ENCODE measurements at places on chromosomes 2 and 18.

DNA sequence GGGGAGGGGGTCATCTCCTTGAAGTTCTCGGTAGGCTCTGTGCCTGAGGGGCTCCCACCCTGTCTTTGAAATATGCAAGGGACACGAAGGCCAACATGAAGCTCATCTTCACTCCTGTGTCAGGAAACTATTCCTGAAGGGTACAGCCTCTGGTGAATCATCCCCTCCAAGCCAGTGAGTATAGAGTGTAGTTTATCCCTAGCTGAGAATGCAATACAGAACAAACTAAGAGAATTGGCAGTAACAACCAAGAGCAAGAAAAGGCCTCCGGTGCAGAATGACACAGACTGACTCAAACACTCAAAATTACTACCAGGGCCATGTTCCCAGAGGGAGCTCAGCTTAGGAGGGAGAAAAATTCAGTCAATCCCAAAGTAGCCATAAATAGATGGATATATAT, 413.3 kb downstream of the BCL11A start:
- DNase-seq = no peak

DNA sequence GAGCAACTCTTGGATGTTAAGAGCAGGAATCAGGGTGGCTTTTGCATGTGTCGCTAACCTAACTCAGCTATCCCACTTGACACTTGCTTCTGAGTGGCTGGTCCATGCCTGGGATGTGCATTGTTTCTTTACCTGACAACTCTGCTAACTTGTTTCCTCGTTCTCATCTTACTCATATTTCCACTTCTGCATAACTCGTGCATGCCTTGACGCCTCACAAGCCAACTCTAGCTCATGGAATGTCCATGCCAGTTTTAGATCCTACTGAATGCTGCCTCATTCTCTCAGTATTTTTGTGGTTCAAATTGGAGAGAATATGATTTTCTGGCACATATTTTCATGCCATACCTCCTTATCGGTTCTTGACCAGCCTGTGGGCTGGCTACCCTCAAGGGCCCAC, 52.5 kb downstream of the CDCA7 start:
- no peak for DNase-seq

DNA sequence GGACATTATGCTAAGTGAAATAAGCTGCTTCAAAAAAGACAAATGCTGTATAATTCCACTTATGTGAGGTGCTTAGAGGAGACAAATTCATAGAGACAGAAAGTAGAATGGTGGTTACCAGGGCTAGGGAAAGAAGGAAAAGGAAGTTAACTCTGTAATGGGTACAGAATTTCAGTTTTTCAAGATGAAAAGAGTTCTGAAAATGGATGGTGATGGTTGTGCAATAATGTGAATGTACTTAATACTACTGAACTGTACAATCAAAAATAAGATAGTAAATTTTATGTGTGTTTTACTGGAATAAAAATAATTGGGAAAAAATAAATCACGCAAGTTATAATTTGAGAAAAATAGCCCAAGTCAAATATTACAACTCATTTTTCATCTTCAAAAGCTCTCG, 27.5 kb downstream of the ARHGAP25 start:
- no peak for DNase-seq

- no peak for DNase-seq
Observed at GRCh38 chr2:15965564-15966019, 25.2 kb downstream of the MYCN start.

DNA sequence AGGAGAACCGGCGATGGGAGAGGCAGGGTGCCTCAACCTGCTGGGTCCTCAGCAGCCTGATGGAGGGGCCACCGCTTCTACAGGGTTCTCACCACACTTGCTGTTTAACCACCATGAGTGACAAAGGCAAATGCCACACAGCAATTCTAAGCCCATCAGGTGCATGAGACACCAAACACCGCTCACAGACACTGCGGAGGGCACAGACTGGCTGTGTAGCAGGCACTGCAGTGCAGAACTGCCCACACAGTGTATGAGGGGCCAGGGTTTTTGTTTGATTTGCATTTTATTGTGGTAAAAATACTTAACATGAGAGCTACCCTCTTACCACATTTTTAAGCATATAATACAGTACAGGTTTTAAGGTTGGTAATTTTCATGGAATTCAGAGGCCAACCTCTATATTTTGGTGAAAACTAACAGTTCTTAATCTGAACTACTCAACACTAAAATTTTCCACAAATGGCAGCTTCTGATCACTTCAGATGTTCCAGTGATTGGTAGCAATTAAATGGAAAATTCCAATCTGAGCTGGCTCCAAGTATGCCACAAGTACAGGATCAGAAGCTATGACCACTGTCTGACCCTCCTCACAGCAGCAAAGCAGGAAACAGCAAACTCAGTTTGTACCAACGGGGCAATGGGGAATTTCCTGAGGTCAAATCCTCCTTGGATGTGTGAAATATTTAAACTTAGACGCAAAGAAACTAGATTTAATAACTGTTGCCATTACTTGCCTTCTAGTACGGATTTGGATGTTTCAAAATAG, 67.7 kb downstream of the FAM210A start:
- DNase-seq = no peak

GRCh38 chr2:237636578-237636977, 9.2 kb downstream of the LRRFIP1 start:
- no peak for DNase-seq

- no peak for DNase-seq
Observed at GRCh38 chr2:124213977-124214587, 189.0 kb downstream of the CNTNAP5 start.

DNA sequence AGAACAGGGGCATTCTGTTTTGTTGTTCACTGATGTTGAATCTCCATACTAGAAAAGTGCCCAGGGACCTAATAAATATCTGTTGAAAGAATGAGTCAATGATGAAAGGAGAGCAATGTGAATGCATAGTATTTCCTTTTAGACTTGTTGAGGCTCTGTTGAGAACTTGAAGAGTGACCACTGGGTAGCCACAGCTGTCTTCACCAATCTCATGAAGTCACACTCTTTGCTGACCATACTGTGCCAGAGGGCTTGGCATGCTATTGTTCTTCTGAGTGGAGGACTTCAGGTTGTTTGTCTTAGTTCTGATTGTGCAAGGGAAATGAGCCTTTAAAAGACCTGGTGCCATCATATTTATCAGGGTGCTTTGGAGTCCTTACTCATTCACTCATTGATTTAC, 41.6 kb upstream of the NT5C1B start:
- DNase-seq = no peak

GRCh38 chr18:48364146-48364545, 45.0 kb downstream of the ZBTB7C start:
- no peak for DNase-seq

DNA sequence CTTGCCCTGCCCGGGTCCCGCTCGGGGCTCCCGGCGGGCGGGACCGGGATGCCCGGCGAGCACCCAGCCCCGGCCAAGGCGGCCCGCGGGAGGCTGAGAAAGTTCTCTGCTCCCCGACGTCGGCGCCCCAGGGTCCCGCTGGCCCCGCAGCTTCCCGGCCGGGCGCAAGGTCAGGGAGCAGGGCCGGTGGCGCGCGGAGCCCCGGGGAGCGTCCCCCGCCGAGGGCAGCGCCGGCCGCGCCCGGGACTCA, 331 bp downstream of the SERPINE2 start:
- no peak for DNase-seq

DNA sequence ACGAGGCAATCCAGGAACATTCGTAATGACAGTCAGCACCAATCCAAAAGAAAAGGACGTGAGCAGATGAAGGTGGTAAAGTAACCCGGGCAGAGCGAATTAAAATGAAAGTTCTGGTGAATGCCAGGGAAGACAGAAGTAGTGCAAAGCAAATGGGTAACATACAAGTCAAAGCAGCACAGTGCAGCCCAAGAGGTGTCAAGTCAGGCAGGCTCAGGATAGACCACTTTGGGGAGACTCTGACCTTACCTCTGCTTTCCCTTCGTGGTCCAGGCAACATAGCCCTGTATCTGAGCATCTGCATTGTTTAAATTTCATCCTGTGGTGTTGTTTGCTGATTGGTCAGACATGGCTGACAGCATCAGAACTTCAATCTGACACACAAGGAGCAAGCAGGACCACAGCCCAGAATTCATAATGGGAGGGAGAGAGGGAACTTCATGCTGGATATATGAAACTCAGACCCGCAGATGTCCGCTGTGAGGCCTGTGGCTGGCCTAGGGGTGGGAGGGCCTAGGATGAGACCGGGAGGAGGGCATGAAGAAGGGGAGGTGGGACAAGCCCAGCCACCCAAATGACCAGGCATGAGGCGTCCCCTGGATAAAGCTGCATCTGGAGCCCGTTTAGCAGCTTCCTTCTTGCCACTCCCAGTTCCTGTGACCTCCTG, 285.7 kb downstream of the TCF4 start:
- DNase-seq = no peak

GRCh38 chr18:6733758-6734157, 4.2 kb downstream of the ARHGAP28 start:
- DNase-seq = no peak

Data from posterior cingulate gyrus (tissue), 11 donors.